Muscle of arm (tissue), 14 donors: ENCODE measurements at places on chromosomes 6 and 20.

DNA sequence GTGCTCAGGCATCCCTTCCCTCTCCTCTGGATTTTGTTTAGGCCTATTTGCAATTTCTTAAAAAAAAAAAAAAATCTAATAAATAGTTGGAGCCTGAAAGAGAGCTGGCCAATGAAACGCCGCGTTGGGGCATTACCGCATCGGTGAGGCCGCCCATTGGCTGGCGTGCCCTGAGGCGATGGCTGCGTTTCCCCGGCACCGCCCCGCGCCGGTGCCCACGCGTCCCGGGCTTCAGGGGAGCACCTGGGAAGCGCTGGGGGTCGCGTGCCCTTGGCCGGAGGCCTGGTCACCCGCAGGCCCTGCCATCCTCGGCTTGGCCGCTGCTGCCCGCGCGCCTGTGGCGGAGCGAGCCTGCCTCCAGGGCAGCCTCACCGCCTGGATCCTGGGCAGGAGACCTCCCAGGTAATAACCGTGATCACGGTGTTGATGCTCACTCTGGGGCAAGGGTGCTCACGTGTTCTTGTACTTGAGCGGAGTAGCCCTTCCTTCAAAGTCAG, 155.4 kb downstream of the NRN1 start:
- DNase-seq = peak; percentile 45

- no peak for DNase-seq
These were observed 969.2 kb upstream of the SLC35B3 start for GRCh38 chr6:9404351-9405146.

DNA sequence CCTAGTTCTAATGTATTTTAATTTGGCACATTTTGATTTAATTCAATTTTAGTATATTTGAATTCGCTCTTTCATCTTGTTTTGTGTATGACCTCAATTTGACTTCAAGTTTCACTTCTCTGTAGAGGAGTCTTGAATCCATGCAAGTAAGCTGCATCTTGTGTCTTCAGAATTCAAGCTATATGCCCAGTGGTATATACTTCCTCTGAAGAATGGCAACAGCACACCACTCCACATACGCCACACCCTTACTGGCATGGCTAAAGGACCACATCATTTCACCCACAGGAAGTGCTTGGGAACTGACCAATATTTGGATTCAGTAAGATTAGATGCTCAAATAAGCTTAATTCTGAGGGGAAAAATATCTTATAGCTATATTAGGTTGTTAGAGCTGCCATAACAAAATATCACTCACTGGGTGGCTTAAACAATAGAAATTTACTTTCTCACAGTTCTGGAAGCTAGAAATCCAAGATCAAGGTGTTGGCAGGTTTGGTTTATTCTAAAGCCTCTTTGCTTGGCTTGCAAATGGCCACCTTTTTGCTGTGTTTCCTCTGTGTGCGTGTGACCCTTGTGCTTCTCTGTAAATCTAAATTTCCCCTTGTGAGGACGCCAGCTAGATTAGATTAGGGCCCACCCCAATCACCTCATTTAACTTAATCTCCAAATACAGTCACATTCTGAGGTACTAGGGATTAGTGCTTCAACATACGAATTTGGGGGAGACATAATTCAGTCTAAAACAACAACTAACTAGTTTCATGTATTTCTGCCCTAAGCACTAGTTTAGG, 2.8 kb upstream of the ASF1A start:
- no peak for DNase-seq

GRCh38 chr6:1635305-1636010, 25.7 kb downstream of the FOXC1 start:
- DNase-seq = no peak

DNA sequence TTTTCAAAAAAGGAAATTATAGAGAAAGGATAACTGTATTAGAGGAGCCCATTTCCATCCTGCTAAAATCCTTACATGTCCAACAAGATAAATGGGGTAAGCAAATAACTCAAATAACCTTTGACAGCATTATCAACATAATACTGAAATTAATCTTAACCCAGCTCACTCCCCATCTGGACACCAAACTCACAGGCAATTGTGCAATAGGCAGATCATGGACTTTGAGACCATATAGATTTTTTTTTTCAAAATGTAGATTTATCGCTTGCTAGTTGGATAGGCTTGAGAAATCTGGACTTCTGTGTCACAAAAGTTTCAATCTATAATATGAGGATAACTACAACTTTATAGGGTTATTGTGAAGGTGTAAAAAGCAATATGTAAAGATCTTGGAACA, 134.4 kb upstream of the ASCC3 start:
- no peak for DNase-seq

- DNase-seq = no peak
These were observed 18.1 kb upstream of the SLC9A8 start for GRCh38 chr20:49794336-49795134.

DNA sequence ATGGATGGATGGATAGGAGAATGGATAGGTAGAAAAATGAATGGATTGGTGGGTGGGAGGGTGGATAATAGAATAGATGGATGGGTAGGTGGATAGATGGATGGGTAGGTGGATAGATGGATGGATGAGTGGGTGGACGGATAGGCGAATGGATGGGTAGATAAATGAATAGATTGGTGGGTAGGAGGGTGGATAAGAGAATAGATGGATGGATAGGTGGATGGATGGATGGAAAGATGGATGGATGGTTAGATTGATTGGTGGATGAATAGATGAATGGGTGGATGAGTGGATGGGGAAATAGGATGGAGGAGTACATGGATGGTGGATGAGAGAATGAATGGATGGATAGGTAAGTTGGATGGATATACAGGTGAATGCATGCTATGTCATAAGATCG, 110.5 kb downstream of the CEBPB start:
- no peak for DNase-seq

GRCh38 chr6:147909640-147910039, 401.1 kb downstream of the SAMD5 start:
- DNase-seq = no peak
